ENCODE measurements at places on chromosomes 2 and 18.
A peak's percentile ranks its signal among the peaks of the same experiment; 100 is the strongest.

DNA sequence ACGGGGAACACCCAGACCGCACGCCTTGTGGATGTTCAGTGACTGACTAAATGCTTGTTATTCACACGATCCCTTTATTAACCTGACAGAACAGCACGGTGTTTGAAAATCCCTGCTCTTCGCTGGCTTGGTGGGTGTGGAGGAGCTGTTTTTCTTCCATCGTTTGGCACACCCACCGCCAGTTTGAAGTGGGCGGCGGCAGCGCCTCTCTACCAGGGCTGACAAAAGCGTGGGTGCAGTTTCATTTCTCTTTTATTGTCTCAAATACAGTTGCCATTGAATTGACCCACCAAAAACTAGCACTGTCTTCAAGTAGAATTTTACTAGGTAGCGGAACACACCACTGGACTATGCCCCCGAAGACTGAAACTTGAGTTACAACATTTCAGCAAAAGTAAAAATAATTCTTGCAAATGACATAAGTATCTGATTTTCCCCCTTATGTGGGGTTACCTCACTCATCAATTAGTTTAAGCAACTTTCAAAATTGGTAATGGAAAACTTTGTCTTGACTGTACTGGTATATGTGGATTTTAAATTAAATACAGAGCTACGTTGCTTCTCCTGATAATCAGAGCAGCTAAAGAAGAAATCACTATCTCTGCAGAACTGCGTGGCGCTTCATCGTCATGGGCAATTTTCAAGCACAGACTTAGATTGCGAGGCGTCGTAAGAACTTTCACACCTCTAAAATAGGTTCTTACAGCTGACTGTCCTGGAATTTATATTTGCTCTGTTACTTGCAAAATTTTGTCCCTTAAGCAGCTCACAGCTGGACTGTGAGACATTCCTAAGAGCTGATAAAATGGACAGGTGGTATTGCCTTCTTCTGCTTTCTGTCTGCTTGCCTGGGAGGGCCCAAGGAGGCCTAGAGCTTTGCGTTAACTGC lies 60.9 kb downstream of the LDLRAD4 start:
- peak; percentile 66 for DNase-seq

GRCh38 chr2:70403267-70404053 lies 101.6 kb upstream of the FAM136A start:
- DNase-seq: no peak

DNA sequence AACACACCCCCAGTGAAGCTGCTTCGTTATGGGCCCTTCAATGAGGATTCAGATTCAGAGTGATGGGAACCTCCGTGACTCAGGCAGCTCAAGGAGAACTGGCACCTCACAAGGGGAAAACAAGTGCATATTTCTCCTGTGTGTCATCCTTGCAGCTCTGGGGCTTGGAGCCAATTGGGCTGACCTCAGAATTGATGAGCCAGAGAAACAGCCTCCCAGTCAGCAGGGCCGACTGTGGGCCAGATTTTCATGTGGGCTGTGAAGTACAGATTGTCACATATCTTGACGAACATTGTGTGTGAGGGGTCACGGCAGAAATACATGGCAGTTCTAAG lies 189.6 kb upstream of the SP5 start:
- DNase-seq: no peak

DNA sequence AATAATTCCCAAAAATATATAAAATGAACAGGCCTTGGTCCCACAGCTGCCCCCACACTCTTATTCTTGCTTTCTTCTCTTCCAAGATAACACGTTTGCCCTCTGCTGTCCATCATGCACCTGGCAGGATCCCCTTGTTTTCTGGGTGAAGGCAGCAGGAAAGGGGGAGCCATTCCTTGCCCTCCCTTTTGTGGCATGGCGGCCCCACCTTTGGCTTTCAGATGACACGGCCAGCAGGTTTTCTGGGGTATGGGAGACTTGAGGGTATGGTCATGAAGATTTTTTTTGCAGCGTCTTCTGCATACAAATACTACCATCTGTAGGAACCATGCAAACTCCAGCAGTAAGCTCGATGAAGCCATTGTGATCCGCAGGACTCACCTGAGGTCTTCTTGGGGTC lies 118.8 kb downstream of the MAPK4 start:
- DNase-seq: no peak

DNA sequence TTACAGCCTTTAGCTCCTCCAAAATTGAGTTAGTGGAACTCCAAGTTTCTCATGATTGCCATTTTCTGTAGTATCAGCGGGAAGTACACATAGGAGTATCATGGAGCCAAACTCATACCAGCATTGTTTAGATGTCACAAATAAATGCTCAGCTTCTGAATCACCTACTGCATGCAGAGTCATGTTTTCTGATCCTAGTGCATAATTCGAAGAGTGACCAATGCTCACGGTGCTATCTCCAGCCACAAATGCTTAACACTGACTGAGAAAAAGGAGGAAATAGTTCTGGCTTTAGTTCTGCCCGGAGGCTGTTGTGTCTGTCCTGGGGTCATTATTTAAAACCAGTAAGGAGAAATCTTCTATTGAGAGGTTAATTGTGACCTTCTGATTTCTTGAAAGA lies 45.4 kb upstream of the LRATD1 start:
- DNase-seq: no peak

- no peak for DNase-seq
These were observed 147.3 kb downstream of the GREB1L start for GRCh38 chr18:21389283-21389682.

DNA sequence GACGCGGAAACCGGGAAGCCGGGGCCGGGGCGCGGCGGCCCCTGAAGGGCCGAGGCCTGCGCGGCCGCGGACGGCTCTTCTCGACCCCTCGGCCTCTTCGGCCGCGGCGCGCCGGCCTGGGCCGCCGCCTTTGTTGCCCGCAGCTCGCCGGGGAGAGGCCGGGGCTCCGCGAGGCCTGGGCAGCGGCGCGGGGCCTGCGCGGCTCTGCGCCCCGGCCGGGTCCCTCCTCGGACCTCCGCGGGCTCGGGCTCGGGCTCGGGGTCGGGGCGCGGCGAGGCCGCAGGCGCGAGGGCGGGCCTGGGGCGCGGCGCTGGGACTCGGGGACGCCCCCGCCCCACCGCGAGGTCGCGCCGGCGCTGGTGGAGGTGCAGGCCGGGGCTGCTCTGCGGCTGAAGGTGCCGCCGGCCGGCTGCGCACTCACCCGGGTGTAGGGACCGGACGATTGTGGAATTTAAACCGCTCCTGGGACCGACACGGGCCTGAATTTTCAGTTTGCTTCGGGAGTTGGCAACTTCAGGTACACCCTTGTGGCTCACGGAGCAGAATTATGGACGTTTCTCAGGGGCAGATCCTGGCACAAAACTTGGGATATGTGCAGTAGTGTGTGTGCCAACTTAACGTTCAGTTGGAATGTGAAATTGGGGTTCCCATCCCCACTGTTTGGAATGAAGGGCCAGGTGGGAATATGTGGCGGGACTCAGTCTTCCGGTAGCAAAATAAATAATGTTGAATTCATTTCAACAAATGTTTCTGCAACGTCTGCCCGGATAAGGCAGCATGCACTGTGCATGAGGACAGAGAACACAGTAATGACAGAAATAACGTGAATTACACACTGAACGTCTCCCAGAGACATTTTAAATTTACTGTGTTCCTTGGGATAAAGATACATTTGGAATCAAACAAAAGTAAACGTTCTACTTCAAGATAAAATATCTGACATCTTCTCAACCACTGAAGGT lies 787 bp downstream of the SOCS6 start:
- peak; percentile 36 for DNase-seq

DNA sequence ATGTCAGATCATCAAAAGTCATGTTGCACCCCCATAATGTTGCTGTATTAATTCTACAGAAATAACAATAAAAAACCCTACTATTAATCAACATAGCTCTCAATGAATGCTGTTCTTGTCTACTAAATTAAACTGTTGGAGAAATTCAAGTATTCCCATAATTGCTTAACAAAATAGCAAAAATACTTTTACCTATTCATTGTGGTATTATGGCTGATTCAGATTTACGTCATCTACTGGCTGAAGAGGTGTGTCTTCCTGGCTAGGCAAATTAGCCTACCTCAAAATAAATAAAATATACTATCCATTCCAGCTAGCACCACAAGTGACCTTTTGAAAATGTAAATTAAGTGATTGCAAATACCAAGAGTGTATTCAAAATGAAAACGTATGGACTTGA lies 249.4 kb downstream of the MEIS1 start:
- no peak for DNase-seq

GRCh38 chr2:71101656-71102055 lies 28.4 kb downstream of the MCEE start:
- DNase-seq: no peak

- DNase-seq: no peak
These were observed 94.5 kb upstream of the HAAO start for GRCh38 chr2:42886921-42887320.

GRCh38 chr2:216692636-216693413 lies 2.5 kb downstream of the IGFBP5 start:
- DNase-seq: peak; percentile 81

DNA sequence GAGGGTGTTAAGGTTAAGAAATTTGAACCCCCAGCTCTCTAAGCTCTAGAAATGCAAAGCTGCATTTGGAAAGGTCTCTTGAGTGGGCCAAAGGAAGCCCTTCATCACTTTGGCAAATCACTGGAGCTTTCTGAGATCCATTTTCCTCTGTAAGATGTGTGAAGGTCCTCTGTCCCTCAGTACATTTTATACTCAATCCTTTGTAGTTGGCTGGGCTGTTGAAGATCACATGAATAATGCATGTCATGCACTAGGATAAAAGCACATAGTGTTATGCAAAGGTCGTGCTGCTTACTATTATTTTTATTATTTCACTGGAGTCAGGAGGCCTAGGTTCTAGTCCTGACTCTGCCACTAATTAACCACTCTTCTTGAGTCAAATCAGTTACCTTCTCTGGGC lies 124.9 kb downstream of the FSHR start:
- DNase-seq: no peak

DNA sequence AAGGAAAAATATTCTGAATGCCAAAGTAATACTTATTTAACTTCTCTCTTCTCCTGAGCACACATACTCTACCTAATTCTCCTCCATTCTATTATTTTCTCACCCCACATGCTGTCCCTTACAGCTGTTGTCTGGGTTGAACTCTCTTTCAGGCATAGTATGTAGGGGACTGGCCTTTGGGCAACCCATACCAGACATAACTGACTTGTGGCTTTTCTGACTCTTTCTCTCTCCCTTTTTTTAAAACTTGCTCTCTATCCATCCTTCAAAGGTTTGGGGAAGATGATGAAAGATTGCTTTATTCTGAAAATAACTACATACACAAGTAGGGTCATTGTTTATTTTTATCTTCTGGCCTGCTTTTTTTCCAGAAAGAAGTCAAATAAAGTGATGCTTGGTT lies 69.9 kb upstream of the NOSTRIN start:
- DNase-seq: no peak

DNA sequence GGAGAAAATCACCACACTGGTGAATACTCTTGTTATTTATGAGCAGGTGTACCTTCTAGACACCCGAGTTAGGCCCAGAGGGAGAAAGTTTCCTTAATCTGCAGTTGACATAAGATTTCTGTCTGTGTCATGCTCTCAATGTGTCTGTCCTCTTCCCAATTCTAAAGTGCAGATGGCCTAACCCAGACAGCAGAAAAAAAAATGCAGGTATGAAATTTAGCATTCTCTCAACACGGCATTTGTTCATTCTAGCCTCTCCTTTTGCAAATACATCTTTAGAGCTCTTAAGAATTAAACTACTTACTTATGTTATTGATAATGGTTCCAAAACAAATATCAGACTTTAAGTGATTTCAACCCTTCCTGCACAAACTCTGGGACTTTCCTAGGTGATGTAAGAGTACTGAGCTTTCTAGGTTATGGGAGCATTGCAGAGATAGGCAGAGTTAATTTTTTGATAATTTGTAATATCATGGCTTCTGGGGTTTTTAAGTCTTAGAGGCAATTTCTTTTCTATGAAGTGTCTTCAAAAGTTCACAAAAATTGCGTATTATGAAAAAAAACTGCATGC lies 32.9 kb upstream of the ITGB6 start:
- DNase-seq: no peak

DNA sequence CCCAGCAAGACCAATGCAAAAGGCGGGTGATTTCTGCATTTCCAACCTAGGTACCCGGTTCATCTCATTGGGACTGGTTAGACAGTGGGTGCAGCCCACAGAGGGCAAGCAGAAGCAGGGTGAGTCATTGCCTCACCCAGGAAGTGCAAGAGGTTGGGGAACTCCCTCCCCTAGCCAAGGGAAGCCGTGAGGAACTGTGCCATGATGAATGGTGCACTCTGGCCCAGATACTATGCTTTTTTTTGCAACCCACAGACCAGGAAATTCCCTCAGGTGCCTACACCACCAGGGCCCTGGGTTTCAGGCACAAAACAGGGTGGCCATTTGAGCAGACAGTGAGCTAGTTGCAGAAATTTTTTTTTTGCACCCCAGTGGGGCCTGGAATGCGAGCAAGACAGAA lies 662.6 kb upstream of the ACVR2A start:
- peak; percentile 79 for DNase-seq

- no peak for DNase-seq
These were observed 327.9 kb downstream of the LPIN1 start for GRCh38 chr2:12074126-12074844.

GRCh38 chr2:128710729-128711128 lies 392.1 kb upstream of the HS6ST1 start:
- DNase-seq: no peak

DNA sequence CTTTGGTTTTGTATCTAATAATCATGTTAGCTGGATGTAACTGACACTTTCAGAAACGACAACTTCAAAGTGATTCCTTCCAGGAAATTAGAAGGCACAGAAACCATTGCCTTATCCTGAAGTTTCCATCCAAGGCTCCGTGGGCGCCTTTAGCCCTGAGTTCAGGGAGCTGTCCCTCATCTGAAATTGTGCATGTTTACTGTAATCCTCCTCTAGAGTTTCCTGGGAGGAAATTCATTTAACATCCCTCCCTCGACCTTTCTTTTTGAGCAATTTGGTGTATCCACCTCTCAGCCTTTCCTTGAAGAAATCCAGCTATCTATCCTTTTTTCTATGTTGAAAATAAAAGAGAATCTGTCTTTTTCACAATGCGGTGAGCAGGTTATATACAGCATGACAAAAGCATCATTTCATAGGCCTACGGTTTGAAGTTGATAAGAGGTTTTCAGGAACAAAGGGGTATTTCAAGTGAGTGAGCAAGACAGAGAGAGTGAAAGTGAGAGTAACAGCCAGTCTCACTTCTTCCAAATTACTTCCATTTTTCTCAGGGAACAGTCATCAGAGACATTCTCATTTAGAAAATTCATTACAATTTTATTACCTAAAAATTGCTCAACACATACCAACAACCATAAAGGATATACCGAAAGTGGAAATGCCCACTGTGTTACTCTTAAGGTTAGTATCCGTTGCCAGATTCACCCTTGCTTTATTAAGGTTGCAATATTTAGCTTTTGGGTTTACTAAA lies 167.3 kb downstream of the MREG start:
- no peak for DNase-seq

GRCh38 chr2:70817284-70817954 lies 3.0 kb downstream of the CLEC4F start:
- DNase-seq: peak; percentile 75

Data from activated CD4-positive, alpha-beta T cell treated with anti-CD3 and anti-CD28 coated beads, Interleukin-2, Interleukin-6, amounts not matched to agents 100 ng/mL and 50 ng/mL, durations not matched to agents 16 hours and 8 hours (primary cell).